Activated CD8-positive, alpha-beta T cell treated with anti-CD3 and anti-CD28 coated beads, Interleukin-2, amount 10 ng/mL, durations not matched to agents 7 days and 5 days (primary cell): ENCODE measurements at places on chromosomes 2 and 18. TPM values are rescaled to one million over a fixed set of nuclear protein-coding genes. Genes with fewer than 3 reads are reported as not detected.

GRCh38 chr2:25043241-25043867 is 1.5 kb downstream of the EFR3B start:
- no peaks in the 10 kb centered on the region for H3K36me3 ChIP-seq
- H3K27me3 ChIP-seq, result peaks cover 46% of the 10 kb centered on the region
- DNase-seq, result peak; percentile 49

TXNDC2 gene
- total RNA-seq, result not detected

DNA sequence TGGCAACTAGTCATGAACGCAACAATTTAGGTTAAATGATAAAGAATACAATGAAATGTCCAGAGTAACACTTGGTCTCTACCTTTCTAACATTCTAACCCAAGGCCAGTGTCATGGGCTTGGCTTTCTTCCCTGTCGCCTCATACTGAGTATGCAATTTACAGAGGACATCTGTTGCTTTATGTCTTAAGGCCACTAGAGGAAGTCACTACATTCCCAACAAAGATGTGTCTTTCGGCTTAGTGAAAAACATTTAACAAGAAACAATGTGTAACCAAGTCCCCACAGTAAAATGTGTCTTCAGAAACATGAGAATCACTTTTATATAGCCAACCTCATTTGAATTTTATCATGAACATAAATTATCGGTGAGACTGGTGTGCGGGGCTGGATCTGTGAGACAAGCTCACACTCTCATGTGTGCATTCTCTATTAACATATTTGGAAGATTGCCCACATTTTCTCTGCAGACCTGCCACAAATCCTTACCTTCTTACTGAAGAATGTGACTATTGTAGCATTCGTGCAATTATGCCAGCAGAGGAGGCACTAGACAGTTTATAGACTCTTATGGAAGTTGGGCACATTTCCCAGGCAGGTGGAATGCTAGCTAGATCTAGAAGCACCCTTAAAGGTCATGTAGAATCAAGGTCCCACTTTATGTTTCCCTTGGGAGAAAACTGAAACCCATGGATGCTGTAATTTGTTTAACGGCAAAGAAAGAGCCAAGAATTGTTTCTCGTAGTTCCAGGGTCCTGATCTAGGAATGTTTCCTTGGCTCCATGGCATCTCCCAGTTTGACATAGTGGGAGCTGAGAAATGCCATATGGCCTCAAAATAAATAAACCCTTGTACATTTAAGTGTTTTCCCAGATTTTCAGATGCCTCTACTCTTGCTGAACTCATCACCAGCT is 101.8 kb downstream of the CD226 start:
- H3K36me3 ChIP-seq, result no peaks in the 10 kb centered on the region
- no peak for DNase-seq
- H3K4me1 ChIP-seq, result no peaks in the 10 kb centered on the region
- no peak overlapping the region for H3K27ac ChIP-seq

DNA sequence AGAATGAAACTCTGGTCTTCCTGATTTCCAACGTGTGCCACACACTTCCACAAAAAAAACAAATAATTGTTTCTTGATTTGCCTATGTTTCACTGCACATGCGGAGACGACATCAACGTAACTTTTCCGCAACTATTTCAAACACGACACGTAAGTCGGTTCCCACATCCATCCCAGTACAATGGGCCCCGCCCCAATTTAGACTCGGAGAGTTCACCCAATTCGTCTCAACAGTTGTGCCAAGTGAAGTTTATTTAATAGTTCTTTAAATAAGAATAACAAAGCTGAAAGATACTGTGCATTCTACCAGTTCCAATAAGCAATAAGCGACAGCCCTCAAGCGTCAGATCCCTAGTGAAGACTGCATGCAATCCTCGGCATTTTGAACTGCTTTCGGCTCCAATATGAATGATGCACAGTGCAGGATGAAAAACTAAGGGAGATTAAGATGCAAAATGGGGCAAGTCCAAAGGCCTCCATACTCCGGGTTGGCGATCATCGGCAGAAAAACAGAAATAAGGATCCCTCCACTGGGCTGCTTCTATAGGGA is 664 bp downstream of the CCT4 start:
- peak overlapping the region; percentile 97 for H3K4me3 ChIP-seq
- H3K27ac ChIP-seq, result peak overlapping the region; percentile 99
- H3K4me1 ChIP-seq, result peaks cover 30% of the 10 kb centered on the region
- peaks cover 36% of the 10 kb centered on the region for H3K36me3 ChIP-seq
- no peaks in the 10 kb centered on the region for H3K27me3 ChIP-seq
- peak; percentile 36 for DNase-seq

GRCh38 chr18:50179465-50179864 is 15.5 kb downstream of the MYO5B start:
- no peaks in the 10 kb centered on the region for H3K4me1 ChIP-seq
- no peak overlapping the region for H3K4me3 ChIP-seq
- H3K36me3 ChIP-seq, result no peaks in the 10 kb centered on the region
- DNase-seq, result no peak

NAPG gene
- total RNA-seq, result 31.1 TPM

L3MBTL4 gene
- total RNA-seq, result not detected

SLC19A3 gene
- total RNA-seq, result not detected

GRCh38 chr2:134181219-134181618 is 72.7 kb upstream of the MGAT5 start:
- H3K27ac ChIP-seq, result peak overlapping the region; percentile 70
- no peaks in the 10 kb centered on the region for H3K27me3 ChIP-seq
- H3K4me1 ChIP-seq, result peaks cover 47% of the 10 kb centered on the region
- peaks cover 11% of the 10 kb centered on the region for H3K36me3 ChIP-seq

- peaks cover 47% of the 10 kb centered on the region for H3K36me3 ChIP-seq
- H3K4me1 ChIP-seq, result peaks cover 10% of the 10 kb centered on the region
- DNase-seq, result no peak
These were observed 7.7 kb downstream of the ZBTB14 start for GRCh38 chr18:5287854-5288253.

DNA sequence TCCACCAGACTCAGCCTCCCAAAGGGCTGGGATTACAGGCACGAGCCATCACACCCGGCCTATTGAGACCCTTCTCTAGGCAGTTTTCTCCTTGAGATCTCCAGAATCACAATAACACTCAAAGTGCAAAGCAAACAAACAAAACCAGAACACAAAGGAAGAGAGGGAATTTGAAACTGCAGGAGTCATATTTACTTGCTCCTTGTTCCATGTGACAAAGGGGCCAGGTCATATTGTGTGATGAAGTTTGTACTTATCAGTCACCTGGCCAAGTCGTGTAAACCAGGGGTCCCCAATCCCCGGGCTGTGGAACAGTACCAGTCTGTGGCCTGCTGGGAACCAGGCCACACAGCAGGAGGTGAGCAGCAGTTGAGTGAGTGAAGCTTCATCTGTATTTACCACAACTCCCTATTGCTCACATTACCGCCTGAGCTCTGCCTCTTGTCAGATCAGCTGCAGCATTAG is 26.5 kb downstream of the SCYGR8 start:
- no peaks in the 10 kb centered on the region for H3K36me3 ChIP-seq
- H3K27ac ChIP-seq, result no peak overlapping the region
- H3K4me1 ChIP-seq, result no peaks in the 10 kb centered on the region
- no peak overlapping the region for H3K4me3 ChIP-seq

DNA sequence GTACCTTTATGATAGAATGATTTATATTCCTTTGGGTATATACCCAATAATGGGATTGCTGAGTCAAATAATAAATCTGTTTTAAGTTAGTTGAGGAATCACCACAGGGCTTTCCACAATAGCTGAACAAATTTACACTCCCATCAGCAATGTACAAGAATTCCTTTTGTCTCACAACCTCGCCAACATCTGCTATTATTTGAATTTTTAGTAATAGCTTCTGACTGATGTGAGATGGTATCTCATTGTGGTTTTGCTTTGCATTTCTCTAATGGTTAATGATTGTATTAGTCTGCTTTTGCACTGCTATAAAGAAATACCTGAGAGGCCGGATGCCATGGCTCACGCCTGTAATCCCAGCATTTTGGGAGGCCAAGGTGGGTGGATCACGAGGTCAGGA is 1387.6 kb upstream of the ACVR2A start:
- H3K27me3 ChIP-seq, result no peaks in the 10 kb centered on the region
- no peaks in the 10 kb centered on the region for H3K4me1 ChIP-seq
- DNase-seq, result no peak
- H3K27ac ChIP-seq, result no peak overlapping the region
- no peaks in the 10 kb centered on the region for H3K36me3 ChIP-seq

- H3K36me3 ChIP-seq, result no peaks in the 10 kb centered on the region
- no peak for DNase-seq
- H3K27me3 ChIP-seq, result no peaks in the 10 kb centered on the region
- H3K27ac ChIP-seq, result no peak overlapping the region
- H3K4me1 ChIP-seq, result no peaks in the 10 kb centered on the region
- H3K4me3 ChIP-seq, result no peak overlapping the region
These were observed 381.5 kb downstream of the NRXN1 start for GRCh38 chr2:50650403-50650810.

- no peak overlapping the region for H3K27ac ChIP-seq
- no peaks in the 10 kb centered on the region for H3K27me3 ChIP-seq
- H3K36me3 ChIP-seq, result no peaks in the 10 kb centered on the region
These were observed 118.4 kb upstream of the PPP1CB start for GRCh38 chr2:28633204-28633603.

DNA sequence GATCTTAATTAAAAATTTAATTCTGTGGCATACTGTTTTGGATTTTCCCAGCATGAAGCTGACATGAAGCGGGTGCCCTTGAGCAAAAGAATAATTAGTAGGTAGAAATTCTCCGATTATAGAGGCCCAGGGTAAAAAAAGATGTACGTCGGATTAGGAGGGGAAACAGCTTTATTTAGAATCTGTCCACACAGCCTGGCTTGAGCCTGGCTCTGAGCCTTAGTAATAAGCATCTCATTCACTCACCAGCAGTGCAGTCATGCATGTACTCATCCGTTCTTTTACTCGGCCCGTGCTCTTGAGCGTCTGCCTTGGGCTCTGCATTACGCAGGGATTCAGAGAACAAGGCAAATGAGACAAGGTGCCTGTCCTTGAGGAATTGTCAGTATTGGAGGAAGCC is 219.3 kb downstream of the AGAP1 start:
- H3K4me3 ChIP-seq, result no peak overlapping the region
- no peak for DNase-seq
- no peaks in the 10 kb centered on the region for H3K4me1 ChIP-seq
- no peak overlapping the region for H3K27ac ChIP-seq

DNA sequence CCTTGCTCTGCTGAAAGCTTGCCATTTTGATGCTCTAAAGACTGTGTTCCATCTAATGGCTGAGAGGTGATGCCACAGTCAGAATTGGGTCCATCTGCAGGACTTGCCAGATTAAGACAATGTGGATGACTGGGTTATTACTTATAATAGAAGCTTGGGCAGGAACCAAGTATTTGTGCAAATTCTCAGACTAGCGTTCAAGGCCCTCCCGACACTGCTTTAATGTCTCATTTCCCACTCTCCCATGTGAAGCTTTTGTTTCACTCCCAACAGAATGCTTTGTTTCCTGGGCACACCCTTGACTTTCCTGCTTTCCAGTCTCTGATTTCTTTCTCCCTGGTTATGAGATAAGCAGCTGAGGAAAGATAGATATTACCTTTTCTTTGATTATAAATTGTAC is 215.8 kb downstream of the KCNS3 start:
- H3K27me3 ChIP-seq, result no peaks in the 10 kb centered on the region
- no peak overlapping the region for H3K4me3 ChIP-seq
- no peak for DNase-seq
- no peaks in the 10 kb centered on the region for H3K4me1 ChIP-seq

SLC16A14 gene
- total RNA-seq, result 0.63 TPM

SIX3 gene
- total RNA-seq, result not detected

GRCh38 chr2:17336458-17336857 is 181.8 kb downstream of the RAD51AP2 start:
- DNase-seq, result no peak
- no peaks in the 10 kb centered on the region for H3K4me1 ChIP-seq
- no peak overlapping the region for H3K4me3 ChIP-seq

NYAP2 gene
- not detected for total RNA-seq

DNA sequence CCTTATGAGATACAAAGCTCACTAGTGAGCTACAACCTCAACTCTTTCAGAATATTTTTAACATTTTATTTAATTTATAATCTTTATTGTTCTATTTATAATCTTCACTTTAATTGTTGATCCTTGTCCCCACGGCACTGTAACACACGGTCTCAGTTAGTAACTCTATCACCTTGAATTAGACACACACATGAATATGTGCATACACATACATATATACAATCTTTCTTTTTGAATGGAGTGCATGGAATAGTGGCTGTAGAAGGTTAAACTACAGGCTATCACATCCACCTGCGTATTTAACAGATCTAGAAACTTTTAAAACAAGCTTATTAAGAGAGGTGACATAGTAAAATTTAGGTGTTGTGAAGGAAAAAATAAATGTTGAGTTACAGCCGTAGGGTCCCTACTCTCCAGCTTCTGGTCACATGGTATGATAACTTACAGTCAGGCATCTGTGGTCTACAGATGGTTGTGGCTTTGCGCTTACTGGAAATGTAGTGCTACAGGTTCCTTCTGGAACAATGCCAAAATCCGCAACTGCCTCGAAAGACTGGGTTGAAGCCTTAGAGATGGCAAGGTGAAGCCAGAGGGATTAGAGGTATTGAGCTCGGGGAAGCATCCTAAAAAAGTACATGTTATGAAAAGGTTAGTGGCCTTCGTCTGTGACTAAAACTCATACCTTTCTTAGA is 1324.1 kb upstream of the SLC39A10 start:
- no peak for DNase-seq
- H3K27ac ChIP-seq, result no peak overlapping the region
- no peak overlapping the region for H3K4me3 ChIP-seq
- H3K27me3 ChIP-seq, result no peaks in the 10 kb centered on the region
- H3K36me3 ChIP-seq, result no peaks in the 10 kb centered on the region

GRCh38 chr18:63317556-63317946 is 2.0 kb downstream of the BCL2 start:
- peak overlapping the region; percentile 87 for H3K4me3 ChIP-seq
- no peaks in the 10 kb centered on the region for H3K27me3 ChIP-seq
- DNase-seq, result no peak
- H3K4me1 ChIP-seq, result peaks cover 43% of the 10 kb centered on the region

SERPINB7 gene
- total RNA-seq, result not detected

ZNF24 gene
- total RNA-seq, result 48.8 TPM

REG1A gene
- total RNA-seq, result not detected

GRCh38 chr2:20049637-20050036 is 1.8 kb downstream of the LAPTM4A start:
- H3K27ac ChIP-seq, result no peak overlapping the region
- no peak overlapping the region for H3K4me3 ChIP-seq
- H3K4me1 ChIP-seq, result peaks cover 24% of the 10 kb centered on the region
- H3K36me3 ChIP-seq, result peaks cover 7% of the 10 kb centered on the region
- no peaks in the 10 kb centered on the region for H3K27me3 ChIP-seq
- no peak for DNase-seq

DNA sequence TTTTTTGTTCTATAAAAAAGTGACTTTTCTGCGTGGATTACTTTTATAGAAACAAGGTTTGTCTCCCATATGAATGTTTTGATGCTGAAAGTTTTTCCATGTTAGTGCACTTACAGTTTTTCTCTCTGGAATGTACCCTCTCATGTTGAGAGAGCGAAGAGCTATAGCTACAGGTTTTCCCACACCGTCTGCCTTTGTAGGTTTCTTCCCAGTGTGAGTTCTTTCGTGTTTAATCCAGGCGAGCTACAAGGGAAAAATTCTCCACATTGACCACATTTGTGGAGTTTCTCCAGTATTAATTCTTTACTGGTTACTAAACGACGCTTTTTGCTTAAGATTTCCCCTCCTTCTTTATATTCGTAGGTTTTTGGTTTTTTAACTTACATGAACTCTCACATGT is 85.1 kb downstream of the ACSL3 start:
- peaks cover 17% of the 10 kb centered on the region for H3K27me3 ChIP-seq
- H3K4me3 ChIP-seq, result no peak overlapping the region
- DNase-seq, result no peak
- H3K27ac ChIP-seq, result no peak overlapping the region
- H3K36me3 ChIP-seq, result peaks cover 6% of the 10 kb centered on the region
- H3K4me1 ChIP-seq, result peaks cover 2% of the 10 kb centered on the region
